ENCODE measurements at places on chromosomes 1 and 21. TPM values are rescaled to one million over a fixed set of nuclear protein-coding genes. Genes with fewer than 3 reads are reported as not detected.

- no peak for DNase-seq
Observed at GRCh38 chr1:3159121-3159520, 90.1 kb downstream of the PRDM16 start.

GRCh38 chr1:235997049-235997448 is 67.8 kb downstream of the NID1 start:
- no peak for DNase-seq

DNA sequence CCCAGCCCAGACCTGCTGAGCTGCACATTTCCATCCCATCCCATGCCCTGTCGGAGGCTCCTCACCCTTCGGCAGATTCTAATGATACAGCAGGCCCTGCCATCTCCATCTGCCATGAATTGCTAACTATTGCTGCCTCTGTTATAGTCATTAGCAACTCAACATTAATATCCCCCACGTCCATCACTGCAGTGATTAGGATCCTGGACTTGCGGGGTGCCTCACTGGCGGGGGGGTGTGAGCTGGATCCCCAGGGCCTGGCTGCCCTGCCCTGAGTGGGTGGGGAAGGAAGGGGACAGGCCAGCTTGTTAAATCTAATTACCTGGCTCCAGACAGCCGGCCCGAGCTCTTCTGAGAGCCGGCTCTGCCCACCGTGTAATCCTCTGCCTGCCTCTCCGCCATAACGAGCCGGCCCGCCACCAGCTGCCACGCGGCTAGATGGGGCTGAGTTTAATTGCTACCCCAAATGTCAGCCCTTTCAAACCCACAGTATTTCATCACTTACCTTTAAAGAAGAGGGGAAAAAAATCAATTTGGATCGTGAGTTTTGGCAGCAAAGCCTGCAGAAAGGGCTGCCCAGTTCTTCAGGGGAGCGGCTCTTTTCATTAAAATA is 227.3 kb upstream of the CSF3R start:
- DNase-seq, result peak; percentile 45

DNA sequence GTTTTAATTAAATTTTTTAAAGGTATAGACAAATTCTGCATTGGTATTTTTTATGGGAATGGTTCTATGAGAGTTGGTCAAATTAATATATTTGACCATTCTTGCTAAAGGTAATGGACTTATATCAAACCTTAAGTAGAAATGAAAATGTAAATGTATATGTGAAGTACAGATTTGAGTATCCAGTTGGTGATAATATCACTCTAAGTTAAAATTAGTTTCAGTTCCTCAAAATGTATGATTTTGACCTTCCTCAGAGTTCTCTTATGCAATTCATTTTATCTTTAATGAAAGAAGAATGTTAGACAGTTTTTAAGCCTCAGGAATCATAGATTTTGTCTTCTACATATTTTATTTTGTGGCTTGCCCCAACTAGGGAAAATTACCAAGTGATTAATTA is 1291.5 kb upstream of the B3GALT2 start:
- no peak for DNase-seq

DNA sequence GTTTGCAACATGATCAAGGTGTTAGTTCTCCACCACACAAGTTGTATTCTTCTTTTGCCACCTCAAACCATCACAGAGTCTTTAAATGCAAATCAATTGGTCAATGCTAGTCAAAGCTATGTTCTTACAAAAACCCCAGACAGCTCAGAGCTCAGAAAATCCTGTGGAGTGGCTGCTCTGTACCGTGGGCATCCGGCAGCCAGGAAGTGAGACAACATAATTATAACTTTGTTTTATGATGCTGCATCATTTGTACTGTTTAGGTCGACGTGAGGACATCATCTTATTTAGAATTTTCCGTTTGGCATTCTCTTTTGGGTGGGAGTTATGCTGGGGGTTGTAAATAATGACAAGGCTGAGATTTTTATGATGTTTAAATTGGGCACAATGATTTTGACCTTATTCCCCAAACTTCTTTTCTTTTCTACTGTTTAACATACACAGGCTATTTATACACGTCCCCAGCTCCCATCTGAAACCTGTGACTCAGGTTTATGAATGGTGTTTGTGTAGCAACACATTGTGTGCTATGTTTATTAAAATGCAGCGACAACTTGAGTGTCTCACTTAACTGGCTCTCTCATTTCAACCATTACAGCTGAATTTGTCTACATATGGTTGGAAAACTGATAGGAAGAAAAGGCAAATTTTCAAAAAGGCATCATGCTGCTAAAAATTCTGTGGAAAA is 124.0 kb downstream of the CNIH3 start:
- DNase-seq, result no peak

GRCh38 chr1:181135437-181135731 is 46.9 kb downstream of the IER5 start:
- DNase-seq, result no peak

- DNase-seq, result no peak
Observed at GRCh38 chr21:34869545-34869944, 179.6 kb downstream of the RUNX1 start.

DNA sequence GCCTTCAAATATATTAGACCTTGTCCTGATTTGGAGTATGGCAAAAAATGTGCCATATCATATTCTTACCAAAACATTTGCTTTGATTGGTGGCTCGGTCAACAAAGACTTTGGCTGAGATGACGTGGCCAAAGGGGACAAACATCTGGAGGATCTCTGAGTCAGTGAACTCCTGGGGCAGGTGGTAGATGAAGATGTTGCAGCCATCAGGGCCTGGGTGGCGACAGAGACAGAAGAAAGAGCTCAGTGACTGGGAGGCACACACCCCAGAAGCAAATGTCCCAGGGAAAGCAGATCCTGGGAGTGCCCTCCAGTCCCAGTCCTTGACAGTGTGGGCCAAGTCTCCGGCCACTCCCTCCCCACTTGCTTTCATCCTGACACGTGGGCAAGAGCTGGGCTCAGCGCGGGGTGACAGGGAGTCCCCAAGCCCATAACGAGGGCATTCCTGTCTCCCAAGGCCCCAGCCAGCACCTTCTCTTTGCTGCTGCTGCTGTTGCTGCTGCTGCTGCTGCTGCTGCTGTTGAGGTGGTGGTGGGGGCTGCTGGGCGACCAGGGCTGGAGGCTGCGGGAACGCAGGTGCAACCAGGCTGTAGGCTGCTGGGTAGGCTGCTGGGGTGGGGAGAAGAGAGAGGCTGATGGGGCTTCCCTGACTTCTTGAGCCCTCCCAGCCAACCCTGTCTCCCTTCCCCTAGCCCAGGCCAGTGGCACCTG is 10.7 kb downstream of the CELF3 start:
- no peak for DNase-seq

DNA sequence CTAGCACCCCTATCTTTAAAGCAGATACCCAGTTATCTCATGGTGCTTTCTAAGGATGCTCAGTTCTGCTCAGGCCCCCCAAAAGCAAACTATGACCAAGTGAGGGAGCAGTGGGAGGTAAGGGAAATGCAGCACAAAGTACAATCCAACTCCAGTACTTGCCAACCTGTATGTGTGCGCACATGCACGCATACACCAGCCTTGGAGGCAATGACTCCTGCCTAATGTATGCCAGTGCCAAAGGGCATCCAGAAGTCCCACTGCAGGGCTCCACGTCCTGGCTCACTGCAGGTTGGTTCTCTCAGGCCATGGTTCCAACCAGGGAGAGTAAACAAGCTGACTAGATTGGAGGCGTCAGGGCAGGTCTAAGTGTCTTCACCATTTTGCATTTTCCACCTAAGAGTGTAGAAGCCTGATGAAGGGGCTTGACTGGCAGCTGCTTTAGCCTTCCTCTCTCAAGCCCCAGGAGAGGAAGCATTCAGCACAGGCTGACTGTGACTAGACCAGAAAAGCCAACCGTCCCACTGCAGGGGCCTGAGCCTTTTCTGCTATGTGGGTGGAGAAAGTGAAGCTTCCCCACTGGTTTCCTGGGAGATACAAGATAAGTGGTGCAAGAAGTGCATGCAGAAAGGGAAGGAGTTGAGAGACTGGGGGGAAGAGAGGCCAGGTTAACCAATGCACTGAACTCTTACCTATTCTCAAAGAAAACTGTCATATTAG is 7.7 kb downstream of the AMIGO1 start:
- DNase-seq, result no peak

DNA sequence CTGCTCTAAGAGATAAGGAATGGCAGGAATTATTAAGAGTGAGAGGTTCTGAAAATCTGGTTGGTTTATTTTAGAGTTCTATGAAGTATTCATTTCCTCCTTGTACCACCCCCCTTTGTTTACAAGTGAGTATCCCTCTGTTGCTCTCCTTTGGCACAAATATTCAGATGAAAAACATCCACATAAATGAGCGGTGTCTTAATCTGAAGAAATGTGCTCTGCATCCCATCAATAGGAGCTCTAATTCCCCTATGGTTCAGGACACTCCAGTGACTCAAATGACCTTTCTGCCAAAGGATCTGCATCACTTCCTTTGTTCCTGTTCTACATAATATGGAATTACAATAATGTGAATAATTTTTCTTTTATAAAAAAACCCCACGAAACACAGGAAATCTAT is 16.6 kb downstream of the DDAH1 start:
- no peak for DNase-seq

DNA sequence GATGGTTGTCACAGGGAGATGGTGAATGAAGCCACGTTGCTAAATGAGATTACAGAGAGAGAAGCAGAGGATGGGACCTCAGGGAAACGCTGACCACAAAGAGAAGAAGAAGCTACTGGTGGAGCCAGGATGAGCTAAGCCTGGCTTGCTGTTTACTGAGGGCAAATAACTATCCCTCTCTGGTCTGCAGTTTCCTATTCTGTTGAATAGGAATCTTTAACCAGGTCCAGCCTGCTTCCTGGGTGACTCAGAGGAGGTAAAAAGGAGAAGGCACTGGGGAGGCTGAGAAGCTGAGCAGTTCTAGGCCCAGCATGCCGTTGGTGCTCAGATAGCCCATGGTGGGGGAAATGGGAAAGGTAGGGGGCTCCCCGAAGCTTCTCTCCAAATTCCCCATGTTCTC is 29.6 kb downstream of the DMBX1 start:
- DNase-seq, result no peak

- no peak for DNase-seq
Observed at GRCh38 chr1:72253132-72253531, 29.2 kb downstream of the NEGR1 start.

- DNase-seq, result peak; percentile 27
Observed at GRCh38 chr1:47650205-47650604, 212.4 kb downstream of the FOXD2 start.

DNA sequence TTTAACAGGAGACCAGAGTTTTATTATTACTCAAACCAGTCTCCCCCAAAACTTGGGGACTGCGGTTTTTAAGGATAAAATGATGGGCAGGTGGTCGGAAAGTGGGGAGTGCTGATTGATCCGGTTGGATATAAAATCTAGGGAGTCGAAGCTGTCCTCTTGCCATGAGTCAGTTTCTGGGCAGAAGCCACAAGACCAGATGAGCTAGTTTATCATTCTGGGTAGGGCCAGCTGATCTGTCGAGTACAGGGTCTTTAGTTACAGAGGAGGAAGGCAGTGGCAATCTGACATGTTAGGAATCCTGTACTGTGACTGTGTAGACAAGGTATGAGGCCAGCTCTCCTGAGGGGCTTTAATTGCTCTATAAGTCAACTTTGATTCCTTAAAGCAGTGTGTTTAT is 22.9 kb upstream of the FOXE3 start:
- DNase-seq, result no peak

GRCh38 chr21:32916522-32917099 is 109.1 kb upstream of the OLIG2 start:
- no peak for DNase-seq

Gene TMEM201
- polyA plus RNA-seq, result 7.4 TPM

Gene PRRC2C
- polyA plus RNA-seq, result 46.2 TPM

Gene TNFRSF25
- polyA plus RNA-seq, result 3.5 TPM

Gene CYP2J2
- 26.9 TPM for polyA plus RNA-seq

Gene GUCA2A
- 950 TPM for polyA plus RNA-seq

Gene TTC39A
- 65.5 TPM for polyA plus RNA-seq

Gene ANKRD65
- 5.4 TPM for polyA plus RNA-seq

Gene SYDE2
- 1.2 TPM for polyA plus RNA-seq

Gene TSSK3
- not detected for polyA plus RNA-seq

Gene TFF1
- polyA plus RNA-seq, result 493 TPM

Gene TEDDM1
- polyA plus RNA-seq, result not detected

Gene RIMKLA
- 7.6 TPM for polyA plus RNA-seq
